ENCODE measurements at places on chromosomes 12 and 14.
A peak's percentile ranks its signal among the peaks of the same experiment; 100 is the strongest.

DNA sequence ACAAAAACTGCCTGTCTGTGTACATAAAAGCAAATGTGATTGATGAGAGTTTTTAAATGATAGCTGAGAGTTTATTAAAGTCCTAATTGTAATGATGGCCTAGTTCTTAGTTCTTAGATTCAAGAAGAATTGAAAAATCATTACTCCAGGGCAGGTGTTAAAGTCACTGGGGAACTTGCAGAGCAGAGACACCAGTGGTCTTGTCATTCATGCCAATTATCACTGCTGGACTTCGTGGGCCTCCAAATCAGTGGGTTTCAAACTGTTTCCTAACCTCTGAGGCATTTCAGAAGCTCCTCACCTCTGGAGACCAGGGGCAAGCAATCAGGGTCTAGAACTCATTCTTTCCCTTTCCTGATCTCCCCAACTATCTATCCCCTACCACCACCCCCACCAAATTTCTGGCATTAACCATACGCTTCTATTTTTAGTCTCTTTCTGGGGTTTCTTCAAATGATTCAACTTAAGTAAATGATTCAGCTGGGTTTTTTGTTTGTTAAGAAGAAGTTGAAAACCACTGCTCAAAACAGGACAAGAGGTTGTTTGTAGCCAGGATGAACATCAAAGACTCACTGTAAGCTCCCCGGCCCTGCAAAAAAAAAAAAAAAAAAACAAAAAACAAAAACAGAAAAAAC is 80.1 kb downstream of the CEP83 start:
- no peak for DNase-seq

DNA sequence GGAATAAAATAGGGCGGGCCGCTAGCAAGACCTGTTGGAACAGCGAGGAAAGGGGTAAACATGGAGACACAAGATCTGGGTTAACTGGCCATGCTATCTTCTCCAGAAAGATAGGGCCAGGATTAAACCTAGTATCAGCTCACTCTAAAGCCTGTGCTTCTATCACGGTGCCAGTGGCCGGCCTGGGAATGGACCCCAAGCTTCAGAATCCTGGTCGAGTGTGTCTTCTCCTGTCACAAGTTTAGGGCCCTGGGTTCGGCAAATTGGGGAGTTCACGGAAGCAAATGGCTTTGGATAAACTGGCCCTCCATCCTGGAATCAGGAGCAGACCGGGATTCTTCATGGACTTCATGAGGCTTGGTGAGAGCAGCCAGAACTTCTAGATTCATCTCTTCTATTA is 82.2 kb downstream of the LGMN start:
- DNase-seq: peak; percentile 33

- DNase-seq: no peak
Measured at GRCh38 chr14:51382506-51382905, 142.5 kb downstream of the TMX1 start.

DNA sequence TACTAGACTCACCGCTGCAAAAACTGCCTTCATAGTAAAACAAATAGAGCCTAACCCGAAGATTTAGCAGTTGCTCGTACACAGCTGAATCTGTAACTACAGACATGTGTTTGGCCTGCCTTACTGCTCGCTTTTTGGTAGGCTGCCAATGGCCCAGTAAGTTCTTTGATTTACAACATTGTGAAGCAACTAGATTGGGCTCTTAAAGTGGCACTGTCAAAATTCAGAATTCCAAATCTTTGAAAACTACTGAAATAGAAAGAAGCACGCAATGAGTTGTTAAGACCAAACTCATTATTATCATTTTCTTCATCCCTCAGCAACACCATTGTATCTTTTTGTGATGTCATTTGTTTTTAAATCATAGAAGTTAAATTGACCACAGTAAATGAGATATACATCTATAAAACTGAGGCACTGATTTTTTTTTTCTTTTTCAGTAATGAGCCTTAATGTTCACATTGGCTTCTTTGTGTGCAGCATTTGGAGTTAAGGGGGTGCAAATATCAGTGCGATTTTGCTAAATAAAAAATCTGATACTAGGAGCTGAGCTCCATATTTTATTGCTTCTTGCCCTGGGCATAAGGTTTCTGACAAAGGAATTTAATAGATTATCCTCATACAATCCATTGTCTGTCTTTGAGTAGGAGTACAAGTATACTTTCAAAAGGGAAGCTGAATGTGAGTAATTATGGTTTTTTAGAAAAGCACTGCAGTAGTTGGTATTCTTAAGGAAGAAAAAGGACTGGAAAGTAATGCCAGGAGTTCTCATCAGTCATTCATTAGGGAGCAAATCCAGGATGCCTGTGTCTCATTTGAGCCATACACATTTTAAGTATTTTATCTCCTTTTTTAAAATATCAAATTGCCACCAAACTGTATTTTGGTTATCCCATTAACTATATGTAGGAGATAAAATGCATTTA is 138.5 kb downstream of the KICS2 start:
- DNase-seq: peak; percentile 6

- DNase-seq: peak; percentile 61
Measured at GRCh38 chr12:130916241-130916911, 37.3 kb upstream of the ADGRD1 start.

GRCh38 chr14:64817631-64818030 is 62.1 kb downstream of the SPTB start:
- no peak for DNase-seq

DNA sequence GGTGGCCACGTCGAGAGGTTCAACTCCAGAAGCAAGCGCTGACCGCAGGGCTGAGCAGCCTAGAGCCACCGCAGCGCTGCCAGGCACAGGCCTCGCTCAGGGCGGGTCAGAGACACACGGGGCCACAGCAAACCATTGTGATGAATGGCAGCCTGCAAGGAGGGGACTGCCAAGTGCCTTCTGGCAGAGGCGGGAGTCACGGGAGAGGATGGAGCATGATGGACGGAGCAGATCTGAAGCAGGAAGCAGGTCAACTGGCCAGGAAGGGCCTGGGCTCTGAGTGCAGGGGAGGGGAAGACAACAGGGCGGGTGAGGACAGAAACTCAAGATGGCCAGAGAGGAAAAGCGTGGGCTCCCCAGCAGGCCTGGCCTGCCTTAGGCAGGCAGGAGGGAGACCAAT is 49.8 kb downstream of the CDC42BPB start:
- DNase-seq: no peak

DNA sequence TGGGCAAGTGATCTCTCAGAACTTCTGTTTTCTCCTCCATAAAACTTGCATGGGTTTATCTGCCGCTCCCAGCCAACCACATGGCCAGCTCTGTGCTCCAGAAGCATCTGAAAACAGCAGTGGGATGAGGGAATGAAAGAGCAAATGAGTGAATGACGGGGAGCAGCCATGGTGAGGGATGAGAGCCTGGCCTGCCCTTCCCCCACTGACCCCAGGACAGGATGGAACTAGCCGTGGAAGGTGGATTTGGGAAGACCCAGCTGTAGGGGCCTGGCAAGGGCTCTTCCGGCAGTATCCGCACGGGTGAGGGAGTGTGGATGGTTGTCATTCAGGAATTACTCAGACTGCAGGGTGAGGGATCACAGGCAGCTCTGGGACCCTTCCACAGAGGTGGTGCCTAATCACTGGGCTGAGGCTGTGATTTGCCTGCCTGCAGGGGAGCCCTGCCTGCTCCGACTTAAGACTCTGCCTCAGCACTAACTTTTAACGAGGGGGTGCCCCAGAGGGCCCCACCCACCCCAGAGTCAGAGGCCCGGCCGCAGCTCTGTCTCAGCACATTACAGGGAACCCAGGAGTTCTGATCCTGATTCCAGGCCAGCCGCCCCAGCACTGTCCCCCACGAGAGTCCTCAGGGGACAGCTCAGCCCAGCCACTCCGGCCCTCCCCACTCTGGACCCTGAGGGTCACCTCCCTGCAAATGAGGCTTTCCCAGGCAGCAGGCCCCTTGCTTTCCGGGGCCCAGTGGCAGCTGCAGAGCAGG is 136.8 kb upstream of the C14orf180 start:
- DNase-seq: no peak

- peak; percentile 69 for DNase-seq
Measured at GRCh38 chr14:81176241-81176640, 44.5 kb downstream of the GTF2A1 start.
